Renal cortical epithelial cell (primary cell): ENCODE measurements at places on chromosomes 2 and 18.

- peak; percentile 24 for DNase-seq
Observed at GRCh38 chr2:8602809-8603208, 79.0 kb upstream of the ID2 start.

DNA sequence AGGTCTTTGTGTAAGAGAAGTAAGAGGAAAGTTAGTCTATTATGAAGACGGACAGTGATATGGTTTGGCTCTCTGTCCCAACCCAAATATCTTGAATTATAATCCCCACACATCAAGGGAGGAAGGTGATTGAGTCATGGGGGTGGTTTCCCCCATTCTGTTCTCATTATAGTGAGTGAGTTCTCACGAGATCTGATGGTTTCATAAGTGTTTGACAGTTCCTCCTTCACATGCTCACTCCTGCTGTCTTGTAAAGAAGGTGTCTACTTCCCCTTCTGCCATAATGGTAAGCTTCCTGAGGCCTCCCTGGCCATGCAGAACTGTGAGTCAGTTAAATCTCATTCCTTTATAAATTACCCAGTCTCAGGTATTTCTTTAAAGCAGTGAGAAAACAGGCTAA lies 67.6 kb downstream of the NEURL3 start:
- DNase-seq = no peak

GRCh38 chr2:112996635-112997034 lies 8.6 kb upstream of the IL36A start:
- DNase-seq = no peak

DNA sequence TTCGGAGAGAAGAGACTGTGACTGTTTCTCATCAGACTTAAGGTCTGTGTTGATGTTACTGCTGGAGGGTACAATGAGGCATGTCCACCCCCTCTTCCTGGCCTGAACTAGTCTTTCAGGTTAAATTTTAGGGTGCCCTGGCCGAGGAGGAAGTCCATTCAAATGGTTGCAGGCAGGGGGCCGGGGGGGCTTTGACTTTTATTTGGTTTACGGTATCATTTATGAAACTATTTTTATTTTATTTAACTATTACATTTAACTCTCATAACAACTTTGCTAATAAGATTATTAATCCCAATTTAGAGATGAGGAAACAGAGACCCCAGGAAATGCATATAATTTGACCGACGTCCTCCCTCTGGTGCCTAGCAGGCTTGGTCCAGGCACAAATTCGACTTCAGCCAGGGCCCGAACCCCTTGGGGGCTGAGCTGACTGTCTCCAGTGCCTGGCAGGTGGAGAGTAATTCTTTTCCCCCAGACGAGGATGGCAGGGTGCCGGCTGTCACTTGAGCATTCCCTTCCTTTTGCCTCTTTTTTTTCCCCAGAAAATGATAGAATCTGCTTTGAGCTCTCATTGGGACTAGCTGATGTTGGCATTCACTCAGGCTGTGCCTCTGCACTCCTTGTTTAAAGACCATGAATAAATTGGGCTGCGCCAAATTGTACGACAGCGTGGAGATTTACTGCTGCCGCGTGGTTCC lies 255.3 kb upstream of the SALL3 start:
- DNase-seq = no peak

DNA sequence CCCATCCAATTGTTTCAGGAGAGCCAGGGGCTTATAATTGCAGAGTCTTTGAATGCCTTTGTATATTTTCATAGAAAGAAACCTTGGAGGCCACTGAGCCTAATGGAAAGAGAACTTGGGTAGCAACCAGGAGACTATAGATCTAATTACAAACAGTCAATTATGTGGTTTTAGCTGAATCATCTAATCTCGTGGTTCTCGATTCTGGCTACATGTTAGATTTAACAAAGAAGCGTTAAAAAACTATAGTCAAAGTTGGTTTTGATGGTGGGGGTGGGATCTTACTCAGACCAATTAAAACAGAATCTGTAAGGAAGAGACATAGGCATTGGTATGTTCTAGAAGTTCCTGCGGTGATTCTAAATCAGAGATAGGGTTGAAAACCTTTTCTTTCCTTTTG lies 344.1 kb downstream of the CNTNAP5 start:
- no peak for DNase-seq

GRCh38 chr2:144471305-144472045 lies 48.4 kb downstream of the ZEB2 start:
- no peak for DNase-seq

GRCh38 chr2:230919240-230919639 lies 5.8 kb downstream of the GPR55 start:
- no peak for DNase-seq

GRCh38 chr2:199869227-199869541 lies 18.2 kb upstream of the FTCDNL1 start:
- DNase-seq = no peak

- DNase-seq = peak; percentile 73
Observed at GRCh38 chr2:174603280-174603679, 5.7 kb upstream of the WIPF1 start.

- no peak for DNase-seq
Observed at GRCh38 chr2:83186105-83186760, 1272.8 kb downstream of the SUCLG1 start.

DNA sequence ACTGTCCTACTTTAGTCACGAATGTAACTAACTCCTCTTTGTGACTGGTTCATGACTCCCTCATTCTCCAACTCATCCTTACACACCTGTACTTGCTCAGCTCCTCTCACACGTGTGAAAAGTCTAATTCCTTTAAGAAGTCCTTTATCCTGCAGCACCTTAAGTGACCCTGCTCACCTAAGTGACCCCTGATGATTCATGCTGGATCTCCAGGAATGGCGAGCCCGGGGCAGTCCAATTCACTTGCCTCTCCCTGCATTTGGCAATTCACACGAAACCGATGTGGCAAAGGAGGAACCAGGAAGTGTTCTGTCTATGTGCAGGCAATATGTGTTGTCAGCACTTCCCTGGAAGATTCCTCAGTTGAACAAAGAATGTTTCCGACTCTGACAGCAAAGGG lies 189.8 kb upstream of the NABP1 start:
- peak; percentile 76 for DNase-seq

DNA sequence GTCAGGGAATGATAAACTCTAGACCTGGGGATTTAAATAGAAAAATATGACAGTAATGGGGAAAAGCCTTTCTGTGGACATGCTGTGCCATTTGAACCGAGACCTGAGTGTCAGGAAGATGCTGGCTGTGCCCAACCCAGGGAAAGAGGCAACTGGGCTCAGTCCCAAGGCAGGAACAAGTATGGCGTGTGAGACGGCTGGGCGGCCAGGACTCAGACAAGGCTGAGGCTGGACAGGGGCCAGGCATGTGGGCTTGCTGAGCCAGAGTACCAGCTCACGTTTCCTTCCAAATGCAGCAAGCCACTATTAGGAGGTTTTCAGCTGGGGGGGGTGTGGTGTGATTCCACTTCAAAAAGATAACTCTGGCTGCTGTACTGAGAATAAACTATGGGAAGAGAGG lies 92.4 kb downstream of the INPP5D start:
- no peak for DNase-seq

DNA sequence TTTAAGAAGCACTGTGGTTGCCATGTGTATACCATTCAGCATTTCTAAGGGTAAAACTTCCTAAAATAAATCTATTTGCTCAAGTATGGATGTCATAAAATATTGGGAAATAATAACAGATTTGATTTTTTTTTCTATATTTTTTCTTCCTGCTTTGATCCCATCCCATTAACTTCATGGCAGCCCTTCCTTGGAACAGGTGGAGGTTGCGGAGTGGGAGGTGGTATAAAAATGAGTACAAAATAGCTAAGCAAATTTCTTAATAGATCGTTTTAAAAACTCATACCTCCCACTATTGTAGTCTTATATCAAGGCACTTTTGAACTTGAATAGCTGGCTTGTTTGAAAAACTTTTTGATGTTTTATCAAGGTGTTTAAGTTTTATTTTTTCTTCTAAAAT lies 152.1 kb upstream of the KYNU start:
- no peak for DNase-seq

- DNase-seq = peak; percentile 91
Observed at GRCh38 chr2:98911376-98912154, 24.5 kb downstream of the CRACDL start.

DNA sequence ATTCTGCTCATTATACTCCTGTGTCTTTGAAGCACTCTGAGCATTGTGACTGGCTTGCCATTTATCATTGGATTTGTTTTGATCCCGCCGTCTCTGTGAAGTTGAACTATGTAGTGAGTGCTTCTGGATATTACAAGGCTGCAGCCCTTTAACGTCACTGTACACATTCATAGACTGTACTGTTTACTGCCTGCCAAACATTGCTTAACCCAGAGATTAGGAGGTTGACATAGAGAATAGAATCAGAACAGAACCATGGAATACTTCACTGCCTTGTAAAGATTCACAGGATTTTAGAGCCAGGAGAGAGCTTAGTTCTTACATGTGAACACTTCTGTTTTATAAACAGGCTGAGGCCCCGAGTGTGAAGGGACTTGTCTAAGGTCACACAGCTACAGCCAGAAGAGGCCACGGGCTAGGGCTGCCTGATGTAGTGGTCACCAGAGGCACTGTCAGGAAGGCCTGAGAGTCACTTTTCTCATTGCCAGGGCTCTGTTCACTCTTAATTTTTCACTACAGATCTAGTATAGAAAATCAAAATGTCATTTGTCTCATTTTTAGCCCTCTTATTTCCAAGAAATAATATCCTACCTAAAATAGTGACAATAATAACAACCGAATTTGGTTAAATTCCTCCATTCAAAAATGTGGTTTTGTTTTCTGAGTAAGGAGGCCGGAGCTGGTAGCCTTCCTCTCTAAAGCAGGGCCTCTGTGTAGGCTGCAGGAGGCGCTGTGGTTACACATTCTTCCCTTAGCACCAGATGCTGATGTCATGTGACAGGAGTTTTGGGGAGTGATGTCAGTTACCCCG lies 87.9 kb downstream of the UGGT1 start:
- peak; percentile 51 for DNase-seq

- DNase-seq = no peak
Observed at GRCh38 chr2:241977557-241978300, 108.2 kb downstream of the RTP5 start.

DNA sequence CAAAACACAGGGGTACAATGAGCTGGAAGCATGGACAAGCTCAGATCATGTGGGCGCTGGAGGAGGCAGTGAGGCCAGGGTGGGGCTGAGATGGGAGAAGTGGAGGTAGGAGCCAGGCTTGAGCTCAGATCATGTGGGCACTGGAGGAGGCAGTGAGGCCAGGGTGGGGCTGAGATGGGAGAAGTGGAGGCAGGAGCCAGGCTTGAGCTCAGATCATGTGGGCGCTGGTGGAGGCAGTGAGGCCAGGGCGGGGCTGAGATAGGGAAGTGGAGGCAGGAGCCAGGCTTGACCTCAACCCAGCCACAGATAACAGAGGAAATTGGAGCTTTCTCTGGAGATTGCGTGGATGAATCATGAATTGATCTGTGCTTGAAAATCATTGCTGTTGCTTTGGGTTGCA lies 48.3 kb upstream of the TMEM18 start:
- no peak for DNase-seq

DNA sequence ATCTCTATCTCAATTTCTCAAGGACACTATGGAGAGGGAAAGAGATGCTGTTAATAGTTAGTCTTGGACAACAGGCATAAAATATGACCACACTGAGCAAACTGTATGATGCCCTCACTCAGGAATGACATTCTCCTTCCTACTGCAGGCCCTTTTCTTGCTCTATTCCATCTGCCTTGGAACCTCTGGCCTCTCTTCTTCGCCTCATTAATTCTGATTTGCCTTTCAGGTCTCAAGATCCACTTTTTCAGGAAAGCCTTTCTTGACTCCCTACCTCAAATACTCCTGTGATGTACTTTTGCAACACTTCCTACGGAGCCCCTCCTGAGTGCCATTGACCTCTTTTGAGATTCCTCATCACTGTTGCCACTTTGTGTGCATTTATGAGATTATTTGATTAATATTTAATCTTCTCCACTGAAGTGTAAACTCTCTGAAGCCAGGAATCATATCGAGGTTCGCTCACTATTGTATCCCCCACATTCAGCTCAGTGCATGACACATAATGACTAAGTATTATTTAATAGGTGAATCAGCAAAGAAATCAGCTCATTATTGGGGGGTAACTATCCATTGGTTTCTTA lies 21.3 kb upstream of the SPP2 start:
- peak; percentile 97 for DNase-seq

DNA sequence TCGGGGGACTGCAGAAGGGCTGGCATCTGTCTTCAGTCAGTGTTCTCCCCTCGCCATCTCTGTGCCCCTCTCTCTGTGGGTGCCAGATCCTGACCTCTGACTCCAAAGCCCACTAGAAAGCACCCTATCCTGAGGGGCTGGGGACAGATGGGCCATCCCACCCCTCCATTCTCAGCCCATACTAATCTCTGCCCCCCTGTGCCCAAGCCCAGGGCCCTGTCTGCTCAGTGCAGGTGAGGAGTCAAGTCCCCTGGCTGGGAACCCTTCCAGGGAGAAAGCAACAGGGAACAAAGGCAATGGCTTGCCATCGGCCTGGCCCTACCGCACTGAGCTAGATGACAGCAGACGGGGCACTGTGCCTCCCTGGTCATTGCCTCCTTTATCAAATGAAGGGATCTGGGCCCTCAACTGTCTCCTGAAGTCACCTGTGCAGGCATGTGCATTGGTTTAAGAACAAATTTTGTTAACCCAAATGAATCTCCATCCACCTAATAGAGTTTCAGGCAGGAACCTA lies 42.7 kb upstream of the ID2 start:
- no peak for DNase-seq

GRCh38 chr18:76137216-76137615 lies 357.8 kb downstream of the ZNF516 start:
- no peak for DNase-seq

DNA sequence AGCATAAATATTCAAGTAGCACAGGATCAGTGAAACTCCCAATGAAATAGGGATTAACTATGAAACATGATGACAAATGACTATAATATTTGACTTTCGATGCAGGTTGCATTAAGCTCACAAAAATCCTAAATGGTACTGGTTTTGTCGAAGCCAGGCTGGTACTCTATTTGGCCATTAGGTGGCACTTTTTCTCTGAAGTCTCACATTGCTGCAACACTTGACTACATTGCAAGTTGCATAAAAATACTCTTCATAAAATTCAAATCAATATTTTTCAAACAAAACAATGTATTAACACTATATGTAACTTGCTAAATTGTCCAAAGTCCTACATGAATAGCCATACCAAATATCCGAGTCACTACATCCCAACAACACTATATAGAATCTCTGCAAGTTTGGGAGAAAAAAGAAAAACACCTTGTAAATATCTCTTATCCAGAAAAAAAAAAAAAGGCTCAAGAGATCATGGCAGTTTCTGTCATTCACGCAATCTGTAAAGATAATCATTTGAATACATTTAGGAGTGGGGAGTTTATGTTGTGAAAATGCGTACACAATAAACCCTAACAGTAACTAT lies 9.5 kb downstream of the RTTN start:
- DNase-seq = peak; percentile 63

DNA sequence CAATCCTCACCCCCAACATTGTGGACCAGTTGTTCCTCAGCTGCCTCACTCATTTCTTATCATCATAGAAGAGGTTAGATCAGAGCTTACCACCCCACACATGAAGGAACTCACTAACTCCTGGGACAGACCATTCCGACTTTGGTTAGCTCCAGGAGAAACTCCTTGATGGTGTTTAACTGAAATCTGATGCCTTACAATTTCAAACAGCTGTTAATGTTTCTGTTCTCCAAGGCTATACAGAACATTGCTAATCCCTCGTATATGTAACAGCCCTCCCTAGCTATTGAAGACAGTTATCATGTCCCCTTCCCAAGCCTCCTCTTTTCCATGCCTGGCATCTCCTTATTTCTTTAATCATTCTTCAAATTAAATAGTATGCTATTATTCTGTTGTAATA lies 14.8 kb downstream of the ERBB4 start:
- DNase-seq = no peak
